ENCODE measurements at places on chromosomes 11 and 22. TPM values are rescaled to one million over a fixed set of nuclear protein-coding genes. Genes with fewer than 3 reads are reported as not detected.

DNA sequence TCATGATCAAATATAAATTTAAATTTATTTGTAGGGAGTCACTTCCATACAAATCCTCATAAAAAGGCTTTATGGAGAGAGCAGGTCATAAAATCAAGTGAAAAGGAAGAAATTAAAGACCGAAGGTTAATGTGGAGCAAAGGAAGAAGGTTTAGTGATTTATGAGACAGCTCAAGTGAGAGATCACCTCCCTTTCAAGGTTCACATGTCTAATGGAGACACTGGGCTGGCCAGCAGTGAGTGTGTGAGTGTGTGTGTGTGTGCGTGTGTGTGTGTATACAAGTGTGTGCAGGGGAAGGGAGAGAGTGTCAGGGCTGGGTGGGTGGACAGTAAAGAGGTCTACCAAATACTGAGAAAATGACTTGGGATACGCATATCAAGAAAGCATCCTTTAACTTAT, 251.2 kb downstream of the FAT3 start:
- no peaks in the 10 kb centered on the region for H3K4me1 ChIP-seq
- no peak overlapping the region for H3K27ac ChIP-seq
- no peaks in the 10 kb centered on the region for H3K27me3 ChIP-seq
- DNase-seq: peak; percentile 82
- no peak overlapping the region for H3K4me3 ChIP-seq

GRCh38 chr11:130208241-130209127, 48.9 kb downstream of the ST14 start:
- H3K27me3 ChIP-seq: no peaks in the 10 kb centered on the region
- DNase-seq: peak; percentile 46
- H3K4me1 ChIP-seq: no peaks in the 10 kb centered on the region
- H3K4me3 ChIP-seq: no peak overlapping the region
- H3K36me3 ChIP-seq: no peaks in the 10 kb centered on the region
- no peak overlapping the region for H3K27ac ChIP-seq

GRCh38 chr11:46721286-46721685, 2.3 kb downstream of the F2 start:
- no peaks in the 10 kb centered on the region for H3K4me1 ChIP-seq
- no peaks in the 10 kb centered on the region for H3K27me3 ChIP-seq
- H3K27ac ChIP-seq: no peak overlapping the region
- no peaks in the 10 kb centered on the region for H3K36me3 ChIP-seq
- no peak for DNase-seq

DNA sequence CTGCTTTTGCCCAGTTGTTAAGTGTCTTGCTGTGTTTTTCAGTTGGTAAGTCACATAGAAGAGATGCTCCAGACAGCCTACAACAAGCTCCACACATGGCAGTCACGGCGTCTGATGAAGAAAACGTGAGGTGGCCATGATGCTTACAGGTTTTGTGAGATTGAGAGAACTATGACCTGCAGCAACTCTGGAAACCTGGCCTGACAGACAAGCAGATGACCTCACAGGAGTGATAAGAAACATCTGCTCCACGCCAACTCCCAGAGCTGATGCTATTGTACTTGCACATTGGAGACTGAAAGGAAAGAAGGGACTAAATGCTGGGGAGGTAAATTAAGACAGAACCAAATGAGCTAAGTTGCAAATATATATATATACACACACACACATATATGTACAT, 28.6 kb upstream of the LDHA start:
- no peaks in the 10 kb centered on the region for H3K27me3 ChIP-seq
- peaks cover 7% of the 10 kb centered on the region for H3K36me3 ChIP-seq
- DNase-seq: no peak

- H3K36me3 ChIP-seq: no peaks in the 10 kb centered on the region
- H3K27me3 ChIP-seq: no peaks in the 10 kb centered on the region
- H3K27ac ChIP-seq: no peak overlapping the region
- no peak overlapping the region for H3K4me3 ChIP-seq
- H3K4me1 ChIP-seq: peaks cover 6% of the 10 kb centered on the region
Observed at GRCh38 chr22:24157822-24158135, 23.5 kb upstream of the SUSD2 start.

- no peaks in the 10 kb centered on the region for H3K27me3 ChIP-seq
- H3K36me3 ChIP-seq: no peaks in the 10 kb centered on the region
- no peak overlapping the region for H3K4me3 ChIP-seq
- DNase-seq: no peak
- H3K27ac ChIP-seq: no peak overlapping the region
Observed at GRCh38 chr22:45830531-45831245, 146.3 kb downstream of the WNT7B start.

DNA sequence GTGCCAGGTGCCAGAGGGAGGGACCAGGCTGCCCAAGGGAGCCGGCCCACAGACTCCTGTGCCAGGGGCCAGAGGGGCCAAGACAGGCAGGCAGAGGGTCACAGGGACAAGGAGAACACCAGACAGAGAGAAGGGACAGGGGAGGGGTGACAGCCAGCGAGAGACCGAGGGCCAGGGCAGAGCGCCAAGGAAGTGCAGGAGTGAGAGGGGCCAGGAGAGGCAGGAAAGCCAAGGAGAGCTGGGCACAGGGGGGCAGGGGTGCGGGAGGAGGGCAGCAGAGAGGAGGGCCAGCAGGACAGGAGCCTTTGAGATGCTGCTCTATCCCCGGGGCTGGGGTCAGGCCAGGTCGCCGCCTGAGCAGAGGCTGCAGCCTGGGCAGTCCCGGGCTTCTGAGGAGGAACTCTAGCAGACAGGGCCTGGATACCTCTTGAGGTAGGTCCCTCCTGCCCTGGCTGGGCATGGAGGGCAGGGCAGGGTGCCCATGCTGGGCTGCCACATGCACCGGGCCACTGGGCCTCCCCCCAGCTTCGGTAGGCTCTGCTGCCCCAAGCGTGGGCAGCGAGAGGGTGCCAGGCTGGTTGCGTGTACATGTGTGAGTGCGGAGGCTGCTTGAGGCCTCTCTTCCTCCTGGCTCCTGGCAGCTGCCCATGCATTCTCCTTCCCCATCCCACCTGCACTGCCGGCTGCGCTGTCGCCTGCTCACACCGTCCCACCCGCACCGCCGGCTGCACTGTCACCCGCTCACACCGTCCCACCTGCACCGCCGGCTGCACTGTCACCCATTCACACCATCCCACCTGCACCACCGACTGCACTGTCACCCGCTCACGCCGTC, 12.2 kb downstream of the LSP1 start:
- no peak for DNase-seq
- no peak overlapping the region for H3K27ac ChIP-seq
- no peaks in the 10 kb centered on the region for H3K36me3 ChIP-seq
- no peaks in the 10 kb centered on the region for H3K4me1 ChIP-seq

- no peak overlapping the region for H3K4me3 ChIP-seq
- no peaks in the 10 kb centered on the region for H3K36me3 ChIP-seq
- H3K27ac ChIP-seq: no peak overlapping the region
- DNase-seq: no peak
Observed at GRCh38 chr22:37392721-37393328, 34.5 kb downstream of the ELFN2 start.

- no peak overlapping the region for H3K4me3 ChIP-seq
- no peak overlapping the region for H3K27ac ChIP-seq
- no peaks in the 10 kb centered on the region for H3K36me3 ChIP-seq
- DNase-seq: no peak
Observed at GRCh38 chr11:78193806-78194205, 5.1 kb downstream of the USP35 start.

GRCh38 chr11:84518631-84519183, 1108.4 kb downstream of the DLG2 start:
- no peaks in the 10 kb centered on the region for H3K36me3 ChIP-seq
- no peaks in the 10 kb centered on the region for H3K27me3 ChIP-seq
- DNase-seq: no peak
- no peak overlapping the region for H3K27ac ChIP-seq

The DAGLA gene
- total RNA-seq: 3.9 TPM

The PAX6 gene
- not detected for total RNA-seq

The SMIM35 gene
- total RNA-seq: not detected

The ARVCF gene
- 21.9 TPM for total RNA-seq

The APLNR gene
- total RNA-seq: 5.3 TPM

Data from kidney (tissue), 22 donors.